ENCODE measurements at places on chromosomes 4 and X.

GRCh38 chrX:77431227-77431626, 16.0 kb upstream of the FGF16 start:
- peak; percentile 79 for DNase-seq

GRCh38 chr4:38005637-38006036, 45.4 kb downstream of the PTTG2 start:
- no peak for DNase-seq

GRCh38 chrX:101729986-101730385, 70.3 kb upstream of the ARMCX2 start:
- no peak for DNase-seq

GRCh38 chrX:129472116-129472515, 51.2 kb downstream of the SMARCA1 start:
- DNase-seq: peak; percentile 1

DNA sequence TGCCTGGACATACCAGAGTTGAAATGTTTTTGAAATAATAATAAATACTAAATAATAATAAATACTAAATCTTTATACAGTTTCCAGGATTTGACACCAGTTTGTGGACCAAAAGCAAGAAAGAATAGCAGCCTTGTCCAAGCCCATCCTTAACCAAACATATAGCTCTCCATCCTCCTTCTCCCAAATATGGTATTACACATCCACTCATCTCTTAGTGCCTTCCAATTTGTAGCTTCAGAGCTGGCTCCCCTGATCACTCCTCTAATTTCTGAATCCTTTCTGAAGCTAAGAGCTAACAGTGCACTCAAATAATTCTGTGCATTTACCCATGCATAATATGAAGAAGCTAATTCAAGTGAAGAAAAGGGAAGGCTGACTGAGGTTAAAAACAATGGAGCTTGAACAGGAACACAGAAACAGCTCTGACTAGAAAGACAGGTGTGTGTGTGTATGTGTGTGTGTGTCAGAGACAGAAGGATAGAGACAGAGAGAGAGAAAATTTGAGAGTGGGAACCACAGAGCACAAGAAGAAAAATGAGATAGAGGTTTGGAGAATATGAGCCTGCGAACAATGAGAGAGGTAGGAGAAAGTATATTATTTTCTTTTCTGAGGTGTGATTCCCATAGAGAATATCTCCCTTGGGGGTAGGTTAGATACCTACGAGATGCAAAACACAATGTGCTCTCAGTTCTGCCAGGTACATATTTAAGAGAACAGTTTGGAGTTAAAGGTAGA, 123.5 kb downstream of the CAMK2D start:
- no peak for DNase-seq

- DNase-seq: peak; percentile 2
These were observed 16.2 kb downstream of the AWAT2 start for GRCh38 chrX:70033348-70034051.

DNA sequence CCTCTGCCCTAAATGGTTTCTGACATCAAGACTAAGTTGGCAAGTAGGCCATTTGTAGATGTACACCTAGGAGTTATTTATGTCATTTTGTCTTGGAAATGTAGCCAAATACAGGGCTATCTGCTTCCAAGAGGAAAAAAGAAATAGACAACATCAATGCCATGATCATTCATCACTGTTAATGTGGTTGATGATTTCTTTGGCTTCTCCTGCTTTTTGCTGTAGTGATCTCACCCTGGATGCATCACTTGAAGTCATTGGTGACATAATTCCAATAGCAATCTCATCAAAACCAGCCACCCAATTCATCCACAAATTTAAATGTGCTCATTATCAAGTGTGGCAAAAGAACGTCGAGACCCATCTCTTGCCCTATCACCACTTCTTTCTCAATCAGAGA, 222.6 kb upstream of the PPARGC1A start:
- DNase-seq: no peak

- DNase-seq: no peak
These were observed 16.8 kb upstream of the FAM241A start for GRCh38 chr4:112128452-112128851.

- no peak for DNase-seq
These were observed 1155.5 kb upstream of the IGFBP7 start for GRCh38 chr4:58265734-58266133.

DNA sequence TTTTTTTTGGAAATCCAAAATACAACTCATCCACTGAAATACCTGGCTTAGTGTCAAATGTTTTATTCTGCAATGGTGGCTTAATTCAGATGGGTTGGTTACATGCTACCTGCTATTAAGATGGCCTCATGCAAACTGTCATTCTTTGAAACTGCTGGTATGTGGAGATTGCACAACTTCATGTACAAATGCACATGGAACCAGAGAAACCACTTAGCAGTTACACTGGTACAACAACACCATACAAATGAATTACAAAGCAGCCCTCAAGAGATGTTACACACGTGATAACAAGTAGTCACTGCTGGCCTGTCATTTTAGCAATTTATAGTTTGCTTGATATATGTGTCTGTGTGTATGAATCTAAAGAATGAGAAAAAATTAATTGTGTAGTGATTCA, 84.6 kb upstream of the STS start:
- DNase-seq: no peak

DNA sequence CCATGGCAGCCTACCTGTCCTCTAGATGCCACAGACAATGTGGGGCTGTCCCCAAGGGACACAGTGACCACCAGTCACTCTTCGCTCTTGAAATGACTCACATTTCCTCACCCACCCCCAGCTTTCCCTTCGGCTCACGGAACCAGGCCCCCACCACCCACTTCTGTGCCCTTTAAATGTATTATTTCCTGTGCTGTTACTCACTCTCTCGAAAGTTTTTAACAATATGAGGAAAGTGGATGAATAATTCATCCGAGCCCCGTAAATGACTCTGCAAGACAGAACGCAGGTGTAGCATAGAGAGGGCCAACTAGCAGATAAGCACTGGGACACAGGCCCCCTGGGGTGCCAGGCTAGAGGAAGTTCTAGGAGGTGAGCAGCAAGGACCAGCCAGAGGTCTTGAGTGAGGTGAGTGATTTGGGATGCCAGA, 179.5 kb upstream of the TBL1X start:
- no peak for DNase-seq

DNA sequence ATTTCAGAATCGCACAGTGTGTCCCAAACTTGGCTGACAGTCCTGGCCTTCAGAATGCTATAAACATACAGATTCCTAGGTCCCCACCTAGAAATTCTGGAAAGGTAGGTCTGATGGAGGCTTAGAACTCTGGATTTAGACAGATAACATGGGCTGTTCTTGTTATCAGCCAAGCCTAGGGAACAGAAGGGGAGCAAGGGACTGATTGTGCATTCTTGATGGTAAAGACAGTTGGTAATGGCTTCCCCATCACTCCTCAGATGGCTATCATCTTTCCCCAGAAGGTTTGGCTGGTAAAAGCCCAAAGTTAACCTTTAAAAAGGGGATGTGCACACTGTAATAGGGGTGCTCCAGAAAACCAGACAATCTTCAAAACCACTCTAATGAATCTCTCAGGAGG, 35.7 kb downstream of the DIPK2B start:
- DNase-seq: no peak

DNA sequence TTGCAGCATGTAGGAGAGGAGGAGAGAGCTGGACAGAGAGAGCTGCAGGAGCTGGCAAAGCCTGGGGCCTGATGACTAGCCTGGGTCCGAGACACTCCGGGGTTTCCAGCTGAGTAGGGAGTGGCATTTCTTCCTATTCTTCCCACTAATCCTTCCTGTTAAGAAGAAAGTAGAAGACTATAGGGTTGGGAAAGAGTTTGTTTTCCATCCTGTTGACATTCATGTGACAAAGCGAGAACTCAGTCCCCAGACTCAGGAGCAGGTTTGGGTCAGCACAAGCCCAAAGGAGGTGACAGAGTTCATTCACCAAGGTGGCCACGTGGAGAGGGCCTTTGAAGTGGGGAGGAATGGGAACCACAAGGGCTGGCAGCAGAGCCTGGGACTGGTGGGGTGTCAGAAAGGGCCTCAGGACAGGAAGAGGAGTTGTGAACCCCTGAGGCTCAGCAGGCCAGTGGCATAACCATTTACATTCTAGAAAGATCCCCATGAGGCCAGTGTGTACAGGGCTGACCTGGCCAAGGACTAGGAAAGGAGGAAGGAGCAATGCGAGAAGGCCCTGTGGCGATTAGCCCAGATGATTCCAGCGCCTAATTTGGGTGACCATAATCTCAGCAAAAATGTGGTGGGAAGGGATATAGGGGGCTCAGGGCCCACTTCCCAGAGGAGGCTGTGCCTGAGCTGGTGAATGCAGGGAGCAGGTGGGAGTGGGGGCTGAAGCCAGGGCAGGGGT, 3.3 kb upstream of the HAUS3 start:
- no peak for DNase-seq

GRCh38 chr4:95549246-95550114, 707 bp upstream of the UNC5C start:
- DNase-seq: no peak

DNA sequence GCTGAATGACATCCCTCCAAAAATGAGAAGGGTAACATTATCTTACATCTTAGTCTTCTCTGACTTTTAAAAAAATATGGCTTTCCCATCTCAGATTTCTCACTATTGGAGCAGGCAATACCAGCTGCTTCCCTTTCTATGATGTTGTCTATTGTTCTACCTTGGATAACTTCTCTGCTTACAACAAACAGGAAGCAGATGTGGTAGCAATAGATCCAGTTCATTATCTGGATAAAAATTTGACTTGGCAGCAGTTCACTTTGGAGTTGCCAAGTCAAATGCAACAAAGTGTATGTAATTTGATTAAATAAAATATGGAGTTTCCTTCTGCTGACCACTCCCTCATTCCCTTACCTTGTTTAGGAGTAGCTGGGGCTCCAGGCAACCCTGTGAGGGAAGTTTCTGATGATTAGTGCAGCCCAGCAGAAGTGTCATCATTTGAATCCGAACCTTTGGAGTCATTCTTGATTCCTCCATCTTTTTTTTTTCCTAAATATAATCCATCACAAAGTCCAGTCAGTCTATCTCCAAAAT, 72.0 kb upstream of the GPRIN3 start:
- DNase-seq: no peak

GRCh38 chr4:85005865-85006377, 39.4 kb upstream of the WDFY3 start:
- DNase-seq: peak; percentile 85

GRCh38 chrX:77404419-77404818, 42.8 kb upstream of the FGF16 start:
- no peak for DNase-seq

DNA sequence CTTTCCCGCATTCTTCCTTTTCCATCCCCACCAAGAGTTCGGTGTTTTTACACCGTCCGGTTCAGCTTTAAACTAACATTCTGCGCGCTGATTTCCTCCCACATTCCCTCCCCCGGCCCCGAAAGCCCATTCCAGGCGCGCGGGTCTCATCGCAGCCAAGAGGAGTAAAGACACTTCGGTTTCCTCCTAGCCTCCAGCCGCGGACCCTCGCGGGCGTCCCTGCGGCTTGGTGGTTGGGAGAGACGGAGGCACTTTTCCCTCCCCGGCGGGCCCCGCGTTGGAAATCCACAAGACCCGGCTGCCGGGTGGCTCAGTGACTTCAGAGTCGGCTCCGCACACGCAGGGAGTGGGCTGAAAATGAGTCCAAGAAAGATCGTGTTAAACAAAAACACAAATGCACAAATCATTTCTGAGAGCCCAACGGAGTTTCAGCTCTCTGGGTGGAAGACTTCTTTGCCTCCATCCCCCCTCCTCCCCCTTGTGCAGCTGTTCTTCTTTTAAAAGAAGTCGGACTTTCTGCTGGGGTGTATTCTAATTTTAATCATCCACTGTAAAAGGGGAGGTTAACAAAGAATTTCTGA, 2.0 kb upstream of the ARX start:
- no peak for DNase-seq

GRCh38 chr4:163544407-163545038, 50.0 kb downstream of the TMA16 start:
- DNase-seq: peak; percentile 26

GRCh38 chrX:124035657-124036056, 74.2 kb downstream of the STAG2 start:
- DNase-seq: no peak

DNA sequence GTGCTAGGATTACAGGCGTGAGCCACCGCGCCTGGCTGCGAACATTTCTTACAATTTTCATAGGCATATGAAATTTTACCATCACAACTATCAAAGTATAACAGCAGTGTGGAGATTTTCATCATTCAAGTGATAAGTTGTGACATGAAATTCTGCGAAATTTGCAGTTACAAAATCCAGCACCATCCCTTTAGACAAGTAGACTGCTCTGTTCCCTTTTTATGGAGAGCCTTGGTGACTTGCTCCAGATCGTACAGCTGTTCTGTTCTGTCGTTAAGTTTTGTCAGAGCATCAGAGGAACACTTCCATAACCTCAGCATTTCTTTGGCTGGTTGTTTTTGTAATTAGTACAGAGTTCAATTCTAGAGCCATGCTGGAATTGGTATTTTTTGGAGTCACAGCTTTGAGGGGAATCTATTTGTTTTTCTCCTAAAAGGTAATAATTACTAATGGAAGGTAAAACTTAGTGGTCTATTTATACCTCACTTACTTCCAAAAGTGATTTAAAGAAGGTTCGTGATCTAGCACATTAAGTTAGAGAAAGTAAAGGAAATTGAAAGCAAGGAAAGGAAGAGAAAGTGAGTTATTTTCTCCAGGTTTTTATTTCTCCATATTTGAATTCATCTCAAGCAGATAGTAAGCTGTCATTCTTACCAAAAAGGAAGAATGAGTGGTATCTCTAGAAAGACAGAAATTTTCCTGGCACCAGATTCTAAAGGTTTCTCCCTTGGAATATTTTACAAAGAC, 22.1 kb downstream of the ZRSR2 start:
- no peak for DNase-seq

GRCh38 chr4:182325397-182325796, 82.2 kb downstream of the TENM3 start:
- DNase-seq: no peak

Data from fibroblast of gingiva (primary cell).